ENCODE measurements at places on chromosomes 6 and 20.
A peak's percentile ranks its signal among the peaks of the same experiment; 100 is the strongest.

- peak; percentile 91 for DNase-seq
Measured at GRCh38 chr20:50562262-50562701, 52.1 kb downstream of the PTPN1 start.

- no peak for DNase-seq
Measured at GRCh38 chr20:1417273-1417672, 24.4 kb upstream of the FKBP1A start.

- DNase-seq = no peak
Measured at GRCh38 chr6:170106906-170107525, 183.9 kb downstream of the DLL1 start.

- DNase-seq = no peak
Measured at GRCh38 chr6:170262489-170263088, 28.3 kb downstream of the DLL1 start.

DNA sequence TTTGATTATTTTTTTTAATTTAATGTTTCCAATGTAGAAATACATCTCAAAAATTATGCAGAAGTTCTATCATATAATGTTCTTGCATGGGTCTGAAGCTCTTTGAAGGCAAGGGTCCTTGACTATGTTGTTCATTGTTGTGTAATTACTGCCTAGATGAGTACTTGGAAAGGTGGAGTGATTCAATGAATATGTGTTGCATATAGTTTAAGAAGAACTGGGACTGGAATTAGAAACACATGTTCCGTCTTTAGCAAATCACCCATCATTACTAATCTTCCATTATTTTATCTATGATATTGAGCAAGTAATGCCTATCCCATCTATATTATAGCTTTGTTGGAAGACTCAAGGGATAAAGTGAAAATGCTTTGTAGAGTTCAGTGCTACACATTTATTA is 147.3 kb downstream of the LAMA2 start:
- DNase-seq = no peak

- DNase-seq = peak; percentile 60
Measured at GRCh38 chr20:35462351-35462750, 7.0 kb downstream of the CEP250 start.

DNA sequence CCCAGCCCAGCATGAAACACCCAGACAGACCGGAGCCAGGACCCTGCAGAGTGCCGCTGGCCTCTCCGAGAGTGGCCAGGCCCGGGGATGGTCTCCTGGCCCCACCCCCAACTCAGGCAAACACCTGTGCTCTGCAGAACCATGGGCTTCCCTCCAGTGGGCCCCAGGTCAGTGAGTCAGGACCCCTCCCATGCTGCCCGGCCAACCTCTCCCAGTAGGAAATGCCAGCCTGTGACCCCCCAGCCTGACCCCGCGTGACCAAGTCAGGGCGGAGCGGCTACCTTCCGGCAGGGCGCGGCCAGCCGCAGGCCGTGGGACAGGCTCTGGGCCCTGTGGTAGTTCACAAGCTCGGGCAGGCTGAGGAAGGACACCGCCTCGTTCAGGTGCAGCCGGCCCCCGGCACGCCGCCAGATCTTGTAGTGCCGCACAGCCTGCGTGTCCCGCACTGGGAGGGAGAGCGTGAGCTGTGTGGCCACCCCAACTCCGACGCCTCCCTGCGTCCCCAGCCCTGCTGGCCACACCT is 3.2 kb downstream of the PTK6 start:
- no peak for DNase-seq

DNA sequence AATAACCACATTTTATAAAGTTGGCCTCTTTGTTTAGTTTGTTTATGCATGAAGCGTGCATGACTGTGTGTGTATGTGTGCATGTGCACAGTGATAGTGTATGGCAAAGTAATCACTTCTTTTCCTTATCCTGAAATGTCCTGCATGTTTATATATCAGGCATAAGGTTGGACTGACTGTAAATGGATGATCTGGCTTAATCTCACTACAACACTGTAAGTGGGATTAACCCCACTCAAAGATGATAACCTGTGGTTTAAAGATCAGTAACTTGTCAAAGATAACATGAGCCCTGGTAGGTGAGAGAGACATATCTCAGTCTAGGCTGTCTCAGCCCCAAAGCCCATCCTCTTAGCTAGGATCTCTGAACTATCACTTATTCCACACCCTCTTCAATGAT is 376.6 kb upstream of the TSHZ2 start:
- DNase-seq = no peak

DNA sequence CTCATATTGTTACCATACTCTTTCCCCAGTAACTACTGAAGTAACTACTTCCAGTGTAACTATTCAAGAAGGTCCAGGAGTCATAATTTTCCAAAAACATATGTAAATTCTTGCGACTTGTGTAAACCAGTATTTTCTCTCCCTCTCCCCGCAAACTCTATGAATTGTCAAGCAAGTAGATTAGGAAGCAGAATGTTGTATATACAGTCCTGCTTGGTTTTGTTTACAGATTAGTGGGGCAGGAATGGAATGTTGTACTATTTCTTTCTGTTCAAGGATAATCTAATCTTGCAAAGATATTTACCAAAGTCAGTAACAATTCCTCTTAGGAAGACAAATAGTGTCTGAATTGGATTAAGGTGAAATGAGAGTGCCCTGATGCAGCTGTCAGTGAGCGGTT is 234.9 kb upstream of the PLN start:
- DNase-seq = no peak

DNA sequence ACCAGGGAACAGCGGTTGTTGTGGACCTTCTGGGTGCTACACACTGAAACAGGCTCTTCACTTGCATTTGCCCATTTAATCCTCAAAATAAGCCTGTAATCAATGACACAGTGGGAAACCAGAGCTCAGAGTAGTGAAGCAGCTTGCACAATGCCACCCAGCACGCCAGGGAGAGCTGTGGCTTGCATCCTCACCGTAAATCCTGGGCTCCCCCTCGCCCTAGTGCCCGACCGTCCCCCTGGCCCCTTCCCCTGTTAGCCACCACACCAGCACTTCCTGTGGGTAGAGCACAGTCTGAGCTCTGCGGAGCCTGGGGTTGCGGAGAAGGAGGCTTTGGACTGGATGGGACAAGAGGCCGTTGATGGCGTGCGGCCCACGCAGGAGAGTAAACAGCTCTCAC is 14.5 kb downstream of the VSTM2L start:
- DNase-seq = no peak

- no peak for DNase-seq
Measured at GRCh38 chr6:104431096-104431495, 428.6 kb downstream of the HACE1 start.

- no peak for DNase-seq
Measured at GRCh38 chr6:129073691-129074395, 190.9 kb downstream of the LAMA2 start.

DNA sequence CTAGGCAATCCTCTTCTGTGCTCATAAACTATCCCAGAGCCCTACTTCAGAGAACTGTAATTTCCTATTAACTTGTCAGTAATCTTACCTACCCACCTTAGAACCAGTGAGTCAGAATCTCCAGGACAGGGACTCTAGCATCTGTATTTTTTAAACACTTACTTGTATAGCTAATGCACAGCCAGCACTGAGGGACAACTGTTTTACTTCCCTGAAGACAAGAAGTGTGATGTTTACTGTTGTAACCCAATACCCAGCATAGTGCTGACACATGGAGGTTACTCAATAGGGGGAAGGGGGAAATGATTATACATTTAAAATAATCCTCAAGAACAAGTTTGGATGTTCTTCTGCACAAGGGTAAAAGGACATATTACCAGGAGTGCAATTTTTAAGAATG is 130.8 kb downstream of the BTBD9 start:
- DNase-seq = no peak

- DNase-seq = no peak
Measured at GRCh38 chr20:61256365-61256764, 4.3 kb downstream of the CDH4 start.

DNA sequence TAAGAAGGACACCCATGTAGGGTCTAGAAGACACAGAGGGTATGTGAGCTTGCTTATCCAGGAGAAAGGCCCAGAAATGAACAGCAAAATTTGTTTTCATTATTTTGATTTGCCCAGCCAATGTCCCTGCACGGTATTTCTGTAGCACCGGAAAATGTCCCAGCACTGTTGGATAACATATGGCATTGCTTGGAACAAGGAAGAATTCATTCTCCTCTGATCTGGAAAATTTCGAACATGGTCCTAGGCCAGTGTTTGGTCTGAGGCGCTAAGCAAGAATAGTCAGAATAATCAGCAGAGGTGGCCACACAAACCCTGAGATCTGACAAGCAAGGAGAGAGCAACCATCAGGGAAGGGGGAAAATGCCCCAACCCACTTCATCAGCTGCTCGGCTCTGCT is 26.6 kb downstream of the ROS1 start:
- no peak for DNase-seq

- DNase-seq = no peak
Measured at GRCh38 chr6:158860279-158860865, 41.2 kb upstream of the EZR start.

DNA sequence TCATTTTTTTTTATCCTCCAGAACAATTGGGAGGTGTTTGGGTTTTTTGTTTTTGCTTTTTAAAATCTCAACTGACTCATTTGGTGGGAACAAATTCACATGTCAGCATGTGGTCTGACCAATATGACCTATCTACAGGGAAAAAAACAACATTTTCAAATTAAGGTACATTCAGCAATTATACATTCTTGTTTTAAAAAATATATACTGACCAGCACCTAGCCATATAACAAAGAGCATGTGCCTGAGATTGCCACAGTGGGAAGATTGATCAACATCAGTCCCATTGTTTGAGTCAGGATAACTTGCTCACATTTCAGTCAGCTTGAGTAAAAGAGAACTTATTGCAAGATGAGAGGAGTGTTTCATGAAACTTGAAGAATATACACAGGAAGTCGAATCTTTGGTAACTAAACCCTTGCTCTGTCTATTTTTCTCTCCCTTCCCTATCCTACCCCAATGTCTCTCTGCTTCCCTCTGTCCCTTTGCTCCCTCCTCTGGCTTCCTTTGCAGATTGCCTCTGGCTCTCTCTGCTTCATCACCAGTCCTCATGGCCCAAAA is 163.2 kb upstream of the TAB2 start:
- DNase-seq = no peak

DNA sequence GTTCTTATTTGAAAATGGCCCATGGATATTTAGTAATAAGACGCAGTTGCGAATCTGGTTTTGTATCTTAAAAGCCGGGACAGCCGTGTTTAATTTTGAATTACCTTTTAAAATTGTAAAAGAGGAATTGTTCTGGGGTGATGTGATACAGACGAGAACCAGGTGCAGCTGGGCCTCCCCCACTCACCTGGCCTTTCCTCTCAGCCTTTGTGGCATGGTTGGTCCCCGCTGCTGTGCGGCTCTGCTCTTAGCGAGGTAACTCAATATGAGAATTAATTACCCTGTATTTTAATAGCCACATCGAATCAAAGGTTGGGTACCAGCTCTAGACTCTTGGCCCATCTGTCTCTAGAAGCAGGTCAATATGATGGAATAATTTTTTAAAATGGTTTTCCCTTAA is 56.5 kb upstream of the DACT2 start:
- no peak for DNase-seq

DNA sequence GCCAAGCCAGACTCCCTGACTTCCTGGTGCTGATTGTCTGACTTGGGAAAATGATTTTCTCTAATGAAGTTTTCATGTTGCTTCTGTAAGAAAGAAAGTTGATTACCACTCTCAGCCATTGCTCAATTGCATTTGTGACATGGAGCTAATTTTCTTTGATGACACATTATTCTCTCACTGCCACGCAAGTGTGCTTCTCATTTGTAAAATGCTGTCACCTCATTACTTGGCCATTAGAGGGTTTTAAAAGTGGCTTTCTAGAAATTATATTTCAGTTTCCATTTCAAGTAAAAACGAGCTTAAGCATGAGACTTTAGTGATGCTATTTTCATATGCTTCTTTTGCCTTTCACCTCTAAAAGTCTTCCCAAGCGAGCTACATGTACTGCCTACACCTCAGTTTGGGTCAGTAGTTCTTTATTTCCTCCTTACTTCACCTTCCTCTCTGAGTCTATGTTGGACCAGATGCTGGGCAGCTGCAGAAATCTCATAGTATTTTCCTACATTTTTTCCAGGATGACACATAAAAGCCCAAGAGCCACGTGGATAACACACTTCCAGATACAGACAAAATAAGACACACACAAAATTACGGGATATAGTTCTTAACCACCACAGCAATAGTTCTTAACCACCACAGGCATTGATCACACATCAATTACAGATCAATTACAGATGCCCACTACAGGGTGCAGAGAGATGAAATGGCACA is 6.3 kb upstream of the FAM210B start:
- no peak for DNase-seq

DNA sequence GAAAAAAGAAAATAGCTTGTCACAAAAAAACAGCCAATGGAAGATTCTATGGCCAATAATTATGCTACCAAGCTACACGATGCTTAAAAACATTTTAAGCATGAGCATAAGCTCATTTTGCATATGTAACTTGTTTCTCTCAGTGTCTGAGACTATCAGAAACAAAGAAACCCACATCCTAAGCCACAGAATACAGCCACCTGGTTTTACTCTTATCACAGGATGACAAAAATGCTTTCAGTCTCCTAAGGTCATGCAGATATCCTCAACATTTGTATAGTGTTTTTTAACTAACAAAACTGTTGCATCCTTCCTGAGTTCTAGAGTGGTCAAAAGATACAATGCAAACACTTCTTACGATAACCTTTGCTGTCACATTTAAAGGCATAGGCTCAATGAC is 172.1 kb upstream of the RUNX2 start:
- no peak for DNase-seq

DNA sequence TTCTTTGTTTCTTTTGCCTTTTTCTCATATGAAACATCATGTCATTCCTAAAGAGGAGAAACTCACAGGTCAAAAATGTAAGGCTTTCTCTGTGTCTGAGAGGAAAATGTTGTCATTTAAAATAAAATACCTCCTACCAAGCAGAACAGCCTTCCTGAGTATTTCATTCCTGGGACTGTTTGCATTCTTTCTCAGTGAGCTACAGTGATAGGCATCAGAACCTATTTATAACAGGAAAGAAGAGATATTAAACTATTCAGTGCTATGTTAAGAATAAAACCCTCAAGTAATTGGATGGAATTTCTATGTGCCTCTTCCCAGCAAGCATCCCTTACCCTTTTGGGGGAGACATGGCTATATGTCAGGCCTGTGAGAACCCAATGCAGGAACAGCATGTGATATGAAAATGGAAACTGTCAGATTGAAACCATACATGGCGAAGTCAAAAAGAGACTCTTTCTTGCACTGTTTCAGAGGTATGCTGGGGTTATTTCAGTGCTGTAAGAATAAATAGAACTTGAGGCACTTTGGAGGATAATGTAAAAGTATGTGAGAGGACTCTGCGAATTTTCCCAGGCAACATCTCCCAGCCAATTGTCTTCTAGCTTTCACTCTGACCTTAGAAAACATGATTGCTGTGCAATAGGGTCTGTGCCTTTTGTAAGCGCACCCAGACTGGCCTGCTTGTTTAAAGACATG is 133.8 kb upstream of the CCN2 start:
- DNase-seq = no peak

Measured in DMS79 (cell line).